ENCODE measurements at places on chromosomes 11 and 22. TPM values are rescaled to one million over a fixed set of nuclear protein-coding genes. Genes with fewer than 3 reads are reported as not detected.

DNA sequence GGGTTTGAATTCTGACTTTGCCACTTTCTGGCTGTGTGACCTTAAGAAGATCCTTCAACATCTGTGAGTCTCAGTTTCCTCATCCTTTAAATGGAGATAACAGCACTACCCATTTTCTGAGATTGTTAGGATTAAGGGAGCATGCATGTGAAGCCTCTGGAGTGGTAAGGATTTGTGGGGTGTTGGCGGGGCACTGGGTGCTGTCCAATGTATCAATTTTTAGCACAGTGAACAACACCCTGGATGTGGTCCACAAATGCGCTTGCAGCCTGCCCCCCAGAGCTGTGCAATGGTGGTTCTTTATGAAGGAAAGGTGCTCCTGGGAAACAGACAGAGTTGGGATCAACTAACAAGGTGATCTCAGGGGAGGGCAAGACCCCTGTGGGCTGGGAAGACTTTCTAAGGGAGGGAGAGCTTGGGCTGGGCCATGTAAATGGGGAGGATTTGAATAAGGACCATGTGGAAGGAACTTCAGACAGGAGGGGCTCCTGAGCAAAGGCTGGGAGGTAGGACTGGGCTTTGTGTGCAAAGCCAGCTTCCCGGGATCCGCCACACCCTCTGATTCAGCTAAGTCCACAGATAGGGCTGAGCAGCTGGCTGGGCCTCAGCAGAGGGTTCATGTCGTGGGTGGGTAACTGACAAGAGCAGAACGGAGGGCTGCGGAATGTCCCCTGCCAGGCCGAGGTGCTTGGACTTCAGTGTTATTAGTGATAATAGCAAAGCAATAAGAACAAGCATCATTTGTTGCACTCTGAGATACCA, 22.7 kb upstream of the RASD2 start:
- DNase-seq, result no peak

- no peak for DNase-seq
These were observed 287.1 kb upstream of the RAG2 start for GRCh38 chr11:36885154-36885553.

- no peak for DNase-seq
These were observed 431.8 kb downstream of the ETS1 start for GRCh38 chr11:128155590-128155989.

DNA sequence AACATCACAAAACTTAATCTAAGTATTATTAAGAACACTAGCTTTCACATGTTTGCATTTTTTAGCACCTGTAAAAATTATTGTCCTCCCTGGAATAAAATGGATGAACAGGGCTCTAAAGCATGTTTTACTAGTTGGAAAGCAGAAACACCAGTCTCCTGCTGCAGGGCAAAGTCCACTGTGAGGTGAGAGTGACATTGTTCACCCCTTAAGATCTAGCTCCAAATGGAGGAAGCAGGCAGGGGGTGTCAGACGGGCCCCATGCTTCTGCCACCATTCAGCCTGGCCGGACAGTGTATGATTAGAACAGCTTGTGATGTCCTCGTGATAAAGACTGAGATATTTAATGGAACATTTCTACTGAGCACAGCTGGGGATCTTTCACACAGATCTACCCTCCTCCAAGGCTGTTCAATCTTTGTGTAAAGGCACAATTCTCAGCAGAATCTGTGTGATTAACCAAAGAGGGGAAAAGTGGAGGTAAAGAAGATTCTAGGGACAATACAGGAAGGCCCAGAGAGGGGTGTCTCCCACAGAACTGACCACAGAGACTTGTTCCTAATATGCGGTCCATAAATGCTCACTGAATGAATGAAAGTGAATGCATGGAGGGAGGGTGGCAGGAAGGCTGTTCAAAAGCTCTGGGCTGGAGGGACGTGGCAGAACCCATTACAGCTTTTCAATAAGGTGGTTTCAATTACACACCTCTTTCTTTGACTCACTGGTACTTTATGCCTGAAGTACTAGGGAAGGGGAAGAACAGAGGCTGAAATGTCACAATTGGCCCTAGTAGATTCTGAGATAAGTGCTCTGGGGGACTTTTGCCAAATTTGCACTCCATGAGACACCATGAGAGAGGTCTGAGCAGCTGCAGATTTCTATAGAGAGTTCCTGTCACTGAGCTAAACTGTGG, 239.1 kb upstream of the ARHGAP20 start:
- no peak for DNase-seq

DNA sequence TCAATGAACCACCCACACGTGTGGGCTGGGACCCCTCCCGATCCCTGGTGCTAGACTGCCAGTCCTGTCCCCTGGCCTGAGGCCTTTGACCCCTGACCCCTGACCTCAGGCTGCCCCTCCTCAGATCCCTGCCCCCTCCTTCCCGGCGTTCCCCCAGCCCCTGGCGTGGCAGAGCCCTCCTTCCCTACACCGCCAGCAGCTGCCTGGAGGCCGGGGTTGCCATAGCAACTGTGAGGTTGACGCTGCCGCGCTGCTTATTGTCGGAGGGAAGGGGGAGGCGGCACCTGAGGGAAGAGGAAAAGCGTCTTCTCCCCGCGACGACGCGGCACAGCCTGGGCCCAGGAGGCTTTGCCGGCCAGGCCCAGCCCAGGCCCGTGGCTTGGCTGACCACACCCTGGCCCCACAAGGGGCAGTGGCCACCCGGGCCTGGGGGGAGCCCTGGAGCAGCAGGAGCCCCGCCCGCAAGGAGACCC, 32.6 kb downstream of the SHANK3 start:
- no peak for DNase-seq

DNA sequence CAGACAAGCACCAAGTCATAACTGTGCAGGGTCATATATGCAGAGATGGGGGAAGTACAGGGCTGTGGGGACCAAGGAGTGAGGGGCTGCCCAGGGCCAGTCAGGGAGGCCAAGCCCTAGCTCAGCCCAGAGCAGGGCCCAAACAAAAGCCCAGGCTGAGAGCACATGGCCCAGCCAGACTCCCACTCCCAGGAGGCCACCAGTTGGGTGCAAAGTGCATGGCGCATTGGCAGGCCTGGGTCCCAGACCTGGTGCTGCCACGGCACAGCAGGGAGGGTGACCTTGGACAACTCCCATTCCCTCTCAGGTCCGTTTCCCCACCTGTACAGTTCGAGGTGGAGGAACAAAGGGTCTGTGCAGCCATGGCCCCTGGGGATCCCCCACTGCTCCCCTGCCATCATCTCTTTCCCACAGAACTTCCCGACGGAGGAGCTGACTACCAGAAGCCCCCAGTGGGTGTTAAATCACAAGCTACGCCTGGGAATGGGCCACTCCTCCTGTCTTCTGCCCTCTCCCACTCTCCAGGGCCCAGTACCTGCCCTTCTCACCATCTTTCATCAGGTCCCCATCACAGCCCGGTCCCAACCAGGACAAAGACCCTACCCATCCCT, 608 bp downstream of the NIPSNAP1 start:
- peak; percentile 12 for DNase-seq

DNA sequence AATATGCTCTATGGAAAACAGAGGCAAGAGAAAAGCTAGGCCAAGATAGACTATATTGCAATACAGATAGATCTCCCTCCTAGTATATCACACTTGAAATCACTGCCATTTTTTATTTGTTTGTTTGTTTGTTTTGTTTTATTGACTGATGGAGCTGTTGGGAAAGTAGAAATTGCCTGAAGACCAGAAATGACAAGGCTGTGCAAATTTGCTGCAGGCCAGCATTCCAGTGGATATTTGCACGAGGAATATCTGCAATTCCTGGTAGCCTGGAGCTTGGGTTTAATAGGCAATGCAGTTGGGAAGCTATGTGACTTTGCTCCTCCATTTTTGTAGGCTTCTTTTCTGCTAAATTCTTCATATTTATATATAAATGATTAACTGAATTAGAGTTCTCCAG, 991.7 kb downstream of the LRRC4C start:
- no peak for DNase-seq

DNA sequence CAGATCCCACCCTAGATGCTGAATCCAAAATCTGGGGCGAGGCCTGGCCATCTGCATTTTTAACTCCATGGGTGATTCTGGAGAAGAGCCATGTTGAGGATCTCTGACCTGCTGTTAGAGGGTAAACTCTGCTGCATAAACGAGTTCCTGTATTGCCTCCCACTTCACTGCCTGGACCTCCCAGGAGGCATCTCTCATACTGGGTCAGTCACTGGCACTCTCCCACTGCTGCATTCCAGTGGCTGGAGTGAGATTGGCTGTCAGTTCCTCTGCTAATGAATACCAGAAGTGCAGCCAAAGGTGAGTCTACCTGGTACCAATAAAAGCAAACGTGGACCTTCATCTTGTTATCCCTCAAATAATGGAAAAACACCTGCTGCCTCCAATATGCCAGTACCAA, 10.3 kb downstream of the POLDIP3 start:
- no peak for DNase-seq

DNA sequence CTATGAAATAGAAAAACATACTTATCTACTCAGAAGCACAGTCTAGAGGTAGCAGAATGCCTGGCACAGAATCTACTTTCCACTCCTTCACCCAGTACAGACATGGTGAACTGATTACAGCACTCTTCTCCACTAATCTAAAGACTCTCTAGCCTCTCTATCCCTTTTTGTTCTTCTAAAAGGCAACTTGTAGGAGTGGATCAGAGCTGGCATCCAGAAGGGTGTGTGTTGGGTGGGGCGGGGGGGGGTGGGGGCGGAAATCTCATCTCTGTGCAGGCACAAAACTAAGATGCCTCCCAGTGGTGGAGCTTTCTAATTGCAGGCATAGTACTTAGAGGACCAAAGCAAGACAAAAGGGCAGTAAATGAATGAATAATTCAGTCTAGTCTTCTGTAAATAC, 11.5 kb upstream of the EMID1 start:
- no peak for DNase-seq

DNA sequence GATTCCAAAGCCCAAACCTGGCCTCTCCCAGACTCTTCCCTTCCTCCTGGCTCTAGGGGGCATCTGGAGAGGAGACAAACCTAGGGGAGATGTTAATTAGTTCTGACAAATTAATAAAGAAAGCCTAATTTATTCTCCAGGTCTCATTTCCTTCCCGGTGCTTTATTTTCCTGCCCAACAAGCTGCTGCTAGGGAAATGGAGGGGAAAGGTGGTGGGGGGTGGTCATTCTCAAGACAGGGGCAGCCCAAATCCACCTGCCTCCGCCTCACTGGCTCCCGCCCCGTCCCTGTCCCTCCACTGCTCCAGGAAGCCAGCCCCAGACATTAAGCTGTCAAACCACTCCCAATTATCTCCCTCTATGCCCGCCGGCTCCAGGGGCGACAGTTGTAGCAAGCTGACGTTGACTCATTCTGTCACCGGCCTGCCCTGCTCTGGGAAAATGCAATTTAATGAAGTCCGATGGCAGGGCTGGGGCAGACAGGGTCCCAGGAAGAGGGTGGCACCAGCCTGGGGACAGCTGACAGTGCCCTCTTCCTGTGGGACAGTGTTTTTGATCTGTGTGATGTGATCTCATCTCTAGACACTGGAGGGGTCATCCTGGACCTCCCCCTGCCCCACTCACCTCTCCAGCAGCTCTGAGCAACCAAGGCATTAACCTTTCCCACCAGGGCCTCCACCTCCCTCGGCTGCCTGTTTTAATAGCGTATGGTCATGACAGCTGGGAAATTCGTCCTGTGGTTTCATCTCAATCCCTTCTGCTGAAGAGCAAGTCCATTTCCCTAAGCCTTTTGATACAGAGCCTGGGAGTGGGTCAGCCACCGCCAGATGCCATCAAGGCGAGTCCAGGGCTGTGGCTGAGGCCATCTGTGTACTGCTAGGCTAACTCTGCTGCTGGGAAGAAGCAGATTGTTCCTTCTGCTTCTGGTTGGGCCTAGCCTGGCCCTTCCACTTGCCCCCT, 27.1 kb downstream of the NECTIN1 start:
- no peak for DNase-seq

- DNase-seq, result no peak
These were observed 155.1 kb upstream of the CADM1 start for GRCh38 chr11:115659061-115659963.

Gene MUC6
- total RNA-seq, result not detected

Gene LRRN4CL
- total RNA-seq, result 0.16 TPM

All from activated naive CD8-positive, alpha-beta T cell treated with anti-CD3 and anti-CD28 coated beads for 36 hours (primary cell).